ENCODE measurements at places on chromosomes 11 and 22.
A peak's percentile ranks its signal among the peaks of the same experiment; 100 is the strongest.

GRCh38 chr22:47448231-47449223, 686.1 kb downstream of the TBC1D22A start:
- no peak for DNase-seq

DNA sequence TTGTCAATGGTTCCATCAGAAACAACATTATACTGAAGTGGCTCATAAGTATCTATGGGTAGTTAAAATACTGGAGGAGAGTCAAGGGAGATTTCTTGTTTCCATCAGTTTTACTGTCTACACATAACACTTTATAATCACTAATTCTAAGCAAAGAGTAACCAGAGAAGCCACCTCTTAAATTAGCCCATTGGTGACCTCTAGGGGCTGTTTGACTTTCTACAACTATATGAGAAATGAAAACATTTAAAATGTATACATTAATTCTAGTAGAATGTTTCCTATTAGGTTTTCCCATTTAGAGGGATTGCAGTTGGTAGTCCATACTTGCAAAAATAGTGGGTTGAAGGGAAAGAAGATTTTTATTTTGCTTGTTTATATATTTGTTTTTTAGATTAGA, 504.3 kb downstream of the FAM181B start:
- DNase-seq = peak; percentile 20

- DNase-seq = no peak
Observed at GRCh38 chr22:22935546-22936157, 48.0 kb downstream of the IGLL5 start.

GRCh38 chr11:69040581-69041260, 8.0 kb upstream of the TPCN2 start:
- peak; percentile 96 for DNase-seq

DNA sequence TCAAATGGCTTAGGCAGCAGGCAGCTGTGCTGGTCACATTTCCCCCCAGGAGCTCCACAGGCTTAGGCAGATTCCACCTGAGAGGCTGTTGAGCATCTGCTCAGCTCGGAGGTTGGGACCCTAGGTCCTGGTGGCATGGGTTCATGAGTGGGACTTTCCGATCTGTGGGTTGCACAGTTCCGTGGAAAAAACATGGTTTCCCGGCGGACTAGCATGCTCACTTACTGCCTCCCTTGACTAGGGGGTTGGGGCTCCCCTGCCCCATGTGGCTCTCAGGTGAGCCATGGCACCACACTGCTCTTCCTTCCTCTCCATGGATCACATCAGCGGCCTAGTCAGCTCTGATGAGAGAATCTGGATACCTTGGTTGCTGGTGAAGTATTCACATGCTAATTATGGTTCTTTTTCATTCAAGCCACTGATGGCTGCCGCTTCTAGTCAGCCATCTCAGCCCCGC, 685.1 kb downstream of the METTL15 start:
- DNase-seq = no peak

All from fibroblast of skin of abdomen (primary cell).